Mammary microvascular endothelial cell (primary cell): ENCODE measurements at places on chromosomes 2 and 18. TPM values are rescaled to one million over a fixed set of nuclear protein-coding genes. Genes with fewer than 3 reads are reported as not detected.

ZNF385B gene
- total RNA-seq, result not detected in 2 replicates

METTL5 gene
- total RNA-seq, result 45.0 and 95.3 TPM in 2 replicates

AMER3 gene
- not detected in 2 replicates for total RNA-seq

TDRD15 gene
- total RNA-seq, result not detected in 2 replicates

THAP4 gene
- 55.7 and 56.1 TPM in 2 replicates for total RNA-seq

ONECUT2 gene
- under 0.01 TPM in 1 of 2 replicates, not detected in the other for total RNA-seq

GPR45 gene
- not detected in 2 replicates for total RNA-seq

CDH20 gene
- total RNA-seq, result 0.05 and 0.07 TPM in 2 replicates

LRATD1 gene
- total RNA-seq, result 2.3 and 3.8 TPM in 2 replicates

TUBA3E gene
- not detected in 2 replicates for total RNA-seq

SMIM21 gene
- total RNA-seq, result not detected in 2 replicates

INSIG2 gene
- total RNA-seq, result 10.9 and 12.3 TPM in 2 replicates

LIPG gene
- 87.9 and 106 TPM in 2 replicates for total RNA-seq

DNAJB2 gene
- 11.6 and 17.8 TPM in 2 replicates for total RNA-seq

HS1BP3 gene
- total RNA-seq, result 35.8 and 40.2 TPM in 2 replicates

STEAP3 gene
- total RNA-seq, result 21.6 and 27.2 TPM in 2 replicates

KRTCAP3 gene
- total RNA-seq, result not detected in 2 replicates

SPATA3 gene
- total RNA-seq, result not detected in 2 replicates

ELOA2 gene
- not detected in 2 replicates for total RNA-seq

SCN9A gene
- total RNA-seq, result 0.30 and 1.00 TPM in 2 replicates

FBLN7 gene
- total RNA-seq, result 1.9 and 2.2 TPM in 2 replicates

ASXL2 gene
- total RNA-seq, result 10.0 and 12.8 TPM in 2 replicates

SLC14A1 gene
- total RNA-seq, result not detected in 2 replicates

CTAGE1 gene
- not detected in 2 replicates for total RNA-seq

SPP2 gene
- not detected in 2 replicates for total RNA-seq

LIMS4 gene
- 4.9 and 6.3 TPM in 2 replicates for total RNA-seq
